ENCODE measurements at places on chromosomes 4 and X.
A peak's percentile ranks its signal among the peaks of the same experiment; 100 is the strongest.

GRCh38 chr4:139801895-139802294 is 136.3 kb downstream of the MGST2 start:
- H3K4me1 ChIP-seq: no peaks in the 10 kb centered on the region
- peaks cover 3% of the 10 kb centered on the region for H3K27me3 ChIP-seq
- H3K27ac ChIP-seq: no peak overlapping the region
- no peaks in the 10 kb centered on the region for H3K36me3 ChIP-seq
- DNase-seq: no peak
- H3K4me3 ChIP-seq: no peak overlapping the region

GRCh38 chrX:103503163-103503852 is 16.0 kb downstream of the RAB40A start:
- H3K36me3 ChIP-seq: peaks cover 2% of the 10 kb centered on the region
- no peaks in the 10 kb centered on the region for H3K4me1 ChIP-seq
- H3K27me3 ChIP-seq: no peaks in the 10 kb centered on the region
- no peak for DNase-seq
- H3K27ac ChIP-seq: no peak overlapping the region

DNA sequence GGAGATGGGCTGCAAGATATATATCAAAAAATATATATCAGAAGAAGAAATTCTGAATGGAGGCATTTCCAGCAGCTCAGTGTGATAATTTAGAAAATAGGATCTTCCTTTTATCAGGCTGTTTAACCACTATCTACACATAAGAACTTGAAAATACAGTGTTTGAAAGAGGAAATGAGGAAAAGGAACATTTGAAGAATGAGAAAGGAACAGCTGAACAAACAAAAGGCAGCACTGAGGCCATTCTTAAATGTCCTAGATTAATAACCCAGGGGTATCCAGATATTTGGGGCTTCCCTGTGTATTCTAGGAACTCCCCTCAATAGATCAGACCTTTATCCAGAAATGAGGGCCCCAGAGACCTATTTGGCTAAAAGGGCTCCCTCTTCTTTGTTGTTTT is 4.1 kb downstream of the SLC39A8 start:
- H3K36me3 ChIP-seq: no peaks in the 10 kb centered on the region
- peaks cover 4% of the 10 kb centered on the region for H3K27me3 ChIP-seq
- peaks cover 16% of the 10 kb centered on the region for H3K4me1 ChIP-seq
- no peak for DNase-seq

DNA sequence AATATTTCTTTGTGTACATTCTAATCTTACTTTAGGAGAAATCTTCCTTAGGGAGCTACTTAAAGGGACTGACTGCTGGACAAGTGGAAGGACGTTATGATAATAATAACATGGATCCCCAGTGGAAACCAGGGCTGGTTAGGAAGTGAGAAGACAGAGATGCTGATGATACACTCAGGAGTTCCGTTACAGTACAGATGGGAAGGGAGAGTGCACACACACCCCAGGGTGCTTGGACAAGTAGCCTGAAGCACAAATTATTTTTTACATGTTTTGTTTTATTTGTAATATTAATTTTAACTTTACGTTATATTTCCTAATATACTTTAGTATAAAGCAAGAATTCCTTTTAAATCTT is 84.1 kb downstream of the BMPR1B start:
- H3K27ac ChIP-seq: no peak overlapping the region
- no peak for DNase-seq
- H3K36me3 ChIP-seq: no peaks in the 10 kb centered on the region
- H3K27me3 ChIP-seq: no peaks in the 10 kb centered on the region

DNA sequence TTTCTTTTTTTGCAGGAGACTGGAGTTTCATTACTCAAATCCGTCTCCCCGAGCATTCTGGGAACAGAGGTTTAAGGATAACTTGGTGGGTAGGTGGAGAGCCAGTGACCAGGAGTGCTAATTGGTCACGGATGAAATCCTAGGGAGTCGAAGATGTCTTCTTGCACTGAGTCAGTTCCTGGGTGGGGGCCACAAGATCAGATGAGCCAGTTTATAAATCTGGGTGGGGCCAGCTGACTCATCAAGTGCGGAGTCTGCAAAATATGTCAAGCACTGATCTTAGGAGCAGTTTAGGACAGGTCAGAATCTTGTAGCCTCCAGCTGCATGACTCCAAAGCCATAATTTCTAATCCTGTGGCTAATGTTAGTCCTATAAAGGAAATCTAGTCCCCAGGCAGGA is 741.3 kb downstream of the PCDH7 start:
- no peaks in the 10 kb centered on the region for H3K27me3 ChIP-seq
- DNase-seq: no peak

GRCh38 chr4:147586637-147587036 is 30.6 kb upstream of the TMEM184C start:
- no peak overlapping the region for H3K4me3 ChIP-seq
- H3K27me3 ChIP-seq: no peaks in the 10 kb centered on the region
- peaks cover 5% of the 10 kb centered on the region for H3K4me1 ChIP-seq
- no peak for DNase-seq
- H3K27ac ChIP-seq: no peak overlapping the region

DNA sequence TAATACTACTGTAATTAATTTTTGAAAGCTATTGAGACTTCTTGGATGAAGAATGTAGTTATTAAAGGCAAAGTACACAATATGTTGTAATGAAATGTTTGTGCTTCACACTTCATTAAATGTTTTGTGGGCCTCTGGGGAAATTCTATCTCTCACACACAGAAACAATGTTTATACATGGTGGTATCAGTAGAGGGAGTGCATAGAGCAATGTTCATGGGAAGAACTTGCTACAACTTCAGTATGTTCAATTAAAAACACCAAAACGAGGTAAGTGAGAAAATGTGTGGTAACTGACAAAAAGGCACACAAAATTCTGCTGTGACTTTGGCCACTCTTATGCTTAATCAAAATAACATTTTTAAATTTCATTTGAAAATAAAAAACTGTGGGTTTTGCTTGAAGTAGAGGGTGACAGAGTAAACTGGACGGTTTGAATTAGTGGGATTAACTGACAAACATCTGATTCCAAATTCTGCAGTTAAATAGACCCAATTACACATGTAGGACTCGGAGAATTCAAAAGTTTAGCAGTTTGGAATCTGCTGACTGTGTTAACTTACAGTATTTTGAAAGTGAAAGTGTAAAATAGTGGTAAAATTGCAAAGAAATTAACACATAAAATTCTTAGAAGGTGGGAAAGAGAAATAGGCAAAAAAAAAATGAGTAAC is 111.4 kb upstream of the TTC29 start:
- no peak for DNase-seq
- peak overlapping the region; percentile 25 for H3K4me3 ChIP-seq
- H3K4me1 ChIP-seq: no peaks in the 10 kb centered on the region
- H3K27me3 ChIP-seq: no peaks in the 10 kb centered on the region
- H3K27ac ChIP-seq: peak overlapping the region; percentile 72

DNA sequence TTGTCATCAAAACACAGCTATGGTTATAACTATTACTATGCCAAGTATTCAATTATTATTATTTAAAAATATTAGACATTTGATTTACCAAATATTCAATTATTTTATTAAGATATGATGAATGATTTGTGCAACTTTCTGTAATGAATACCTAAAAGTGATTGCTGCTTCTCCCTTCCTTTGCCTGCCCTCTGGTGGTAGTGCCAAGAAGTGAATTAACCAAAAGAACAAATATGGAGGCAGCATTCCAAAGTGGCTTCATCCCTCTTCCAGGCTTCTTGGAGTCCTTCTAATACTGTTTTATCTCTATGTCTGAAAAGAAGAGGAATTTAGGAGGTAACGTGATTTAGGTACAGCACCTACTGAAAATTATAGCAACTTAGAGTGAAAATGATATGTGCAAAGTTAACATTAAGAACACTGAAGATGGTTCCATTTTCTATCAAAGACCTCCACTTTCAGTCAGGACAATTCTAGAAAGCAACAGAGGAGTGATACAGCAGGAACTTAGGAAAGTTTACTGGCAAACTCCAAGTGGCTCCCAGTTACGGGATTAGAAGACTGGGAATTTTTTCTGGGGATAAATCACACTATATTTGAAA is 43.0 kb downstream of the ENPEP start:
- H3K36me3 ChIP-seq: no peaks in the 10 kb centered on the region
- H3K27ac ChIP-seq: no peak overlapping the region
- H3K4me3 ChIP-seq: no peak overlapping the region
- DNase-seq: peak; percentile 33
- H3K27me3 ChIP-seq: no peaks in the 10 kb centered on the region
- no peaks in the 10 kb centered on the region for H3K4me1 ChIP-seq

GRCh38 chrX:24392709-24393108 is 32.3 kb downstream of the SUPT20HL1 start:
- DNase-seq: peak; percentile 5
- peaks cover 29% of the 10 kb centered on the region for H3K27me3 ChIP-seq
- H3K4me1 ChIP-seq: no peaks in the 10 kb centered on the region
- no peaks in the 10 kb centered on the region for H3K36me3 ChIP-seq

GRCh38 chrX:108126661-108127060 is 35.1 kb downstream of the ATG4A start:
- H3K4me1 ChIP-seq: no peaks in the 10 kb centered on the region
- no peak overlapping the region for H3K27ac ChIP-seq
- H3K36me3 ChIP-seq: no peaks in the 10 kb centered on the region
- H3K27me3 ChIP-seq: peaks cover 3% of the 10 kb centered on the region
- no peak for DNase-seq

DNA sequence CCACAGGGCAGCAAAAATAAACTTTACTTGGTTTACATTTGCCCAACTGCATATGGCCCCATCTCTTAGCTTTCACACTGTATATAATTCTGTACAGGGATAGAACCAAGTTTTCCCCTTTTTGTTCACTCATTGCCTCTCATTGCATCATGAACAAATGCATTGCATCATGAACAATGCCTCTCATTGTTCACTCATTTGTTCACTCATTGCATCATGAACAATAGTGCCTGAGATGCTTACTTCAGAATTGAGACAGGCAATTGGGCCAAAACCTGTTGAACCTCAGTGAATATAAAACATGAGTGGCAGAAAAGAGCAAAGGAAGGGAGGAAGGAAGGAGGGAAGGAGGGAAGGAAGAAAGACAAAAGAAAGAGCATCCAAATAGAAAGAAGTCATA is 98.2 kb downstream of the SOWAHB start:
- H3K4me1 ChIP-seq: peaks cover 22% of the 10 kb centered on the region
- no peak overlapping the region for H3K4me3 ChIP-seq
- no peak overlapping the region for H3K27ac ChIP-seq
- no peaks in the 10 kb centered on the region for H3K27me3 ChIP-seq
- no peaks in the 10 kb centered on the region for H3K36me3 ChIP-seq
- DNase-seq: no peak

GRCh38 chr4:106039796-106040195 is 144.5 kb downstream of the NPNT start:
- H3K4me1 ChIP-seq: no peaks in the 10 kb centered on the region
- no peak for DNase-seq
- H3K27me3 ChIP-seq: no peaks in the 10 kb centered on the region
- H3K4me3 ChIP-seq: no peak overlapping the region
- no peak overlapping the region for H3K27ac ChIP-seq

GRCh38 chr4:4762909-4763821 is 96.3 kb upstream of the MSX1 start:
- H3K4me3 ChIP-seq: no peak overlapping the region
- H3K27ac ChIP-seq: no peak overlapping the region
- H3K4me1 ChIP-seq: peaks cover 21% of the 10 kb centered on the region
- peaks cover 14% of the 10 kb centered on the region for H3K27me3 ChIP-seq
- no peaks in the 10 kb centered on the region for H3K36me3 ChIP-seq

GRCh38 chr4:33226133-33226532 is 2506.0 kb downstream of the PCDH7 start:
- no peaks in the 10 kb centered on the region for H3K4me1 ChIP-seq
- no peak for DNase-seq
- H3K36me3 ChIP-seq: no peaks in the 10 kb centered on the region
- H3K4me3 ChIP-seq: no peak overlapping the region
- no peaks in the 10 kb centered on the region for H3K27me3 ChIP-seq
- H3K27ac ChIP-seq: no peak overlapping the region

- H3K27ac ChIP-seq: peak overlapping the region; percentile 2
- H3K4me1 ChIP-seq: peaks cover 6% of the 10 kb centered on the region
- peaks cover 2% of the 10 kb centered on the region for H3K27me3 ChIP-seq
- H3K4me3 ChIP-seq: no peak overlapping the region
Observed at GRCh38 chrX:39174772-39175417, 373.6 kb downstream of the MID1IP1 start.

DNA sequence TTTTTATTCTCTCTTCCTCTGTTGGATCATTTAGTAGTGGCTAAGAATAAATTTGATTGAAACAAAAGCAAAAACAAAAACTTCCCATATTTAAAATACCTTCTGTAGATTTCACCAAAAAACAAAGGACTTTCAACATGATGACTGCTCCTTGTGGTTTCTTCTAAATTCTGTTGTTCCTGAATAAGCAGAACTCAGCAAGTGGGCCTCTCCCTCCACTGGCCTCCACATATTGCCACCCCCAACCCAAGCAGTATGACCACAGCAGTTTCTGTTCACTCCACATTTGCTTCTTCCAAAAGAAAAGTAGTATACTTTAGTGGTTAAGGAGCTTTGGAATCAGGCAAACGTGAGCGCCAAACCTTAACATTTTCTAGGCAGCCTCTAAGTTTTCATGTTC is 114.7 kb downstream of the COX18 start:
- no peak for DNase-seq
- no peaks in the 10 kb centered on the region for H3K27me3 ChIP-seq
- H3K4me1 ChIP-seq: no peaks in the 10 kb centered on the region
- H3K27ac ChIP-seq: no peak overlapping the region

DNA sequence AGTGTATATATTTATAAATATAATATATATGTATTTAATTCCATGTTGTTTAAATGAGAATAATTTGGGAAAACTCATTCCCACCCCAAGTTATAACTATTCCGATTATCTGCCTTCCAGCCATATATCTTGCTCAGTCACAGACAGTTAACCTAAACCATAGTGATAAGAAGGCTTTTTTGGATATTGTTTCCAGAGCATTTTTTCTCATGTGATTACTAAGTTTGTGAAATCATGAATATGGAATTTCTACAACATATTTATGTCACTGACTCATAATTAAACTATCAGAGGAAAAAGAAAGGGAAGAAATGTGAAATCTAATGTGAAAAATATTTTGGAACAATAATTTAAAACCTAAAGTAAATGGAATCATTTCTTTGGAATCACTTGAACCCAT is 1163.5 kb upstream of the PABPC4L start:
- no peaks in the 10 kb centered on the region for H3K4me1 ChIP-seq
- no peaks in the 10 kb centered on the region for H3K27me3 ChIP-seq
- no peak overlapping the region for H3K4me3 ChIP-seq
- no peaks in the 10 kb centered on the region for H3K36me3 ChIP-seq

GRCh38 chr4:176882206-176882605 is 89.5 kb upstream of the VEGFC start:
- no peaks in the 10 kb centered on the region for H3K27me3 ChIP-seq
- no peak overlapping the region for H3K4me3 ChIP-seq
- DNase-seq: no peak
- H3K36me3 ChIP-seq: no peaks in the 10 kb centered on the region
- no peaks in the 10 kb centered on the region for H3K4me1 ChIP-seq

Measured in spinal cord (tissue), 10 donors.